PC-9 (cell line): ENCODE measurements at places on chromosomes 7 and 10. TPM values are rescaled to one million over a fixed set of nuclear protein-coding genes. Genes with fewer than 3 reads are reported as not detected.

GRCh38 chr10:112750427-112751167 is 199.4 kb upstream of the TCF7L2 start:
- peaks cover 14% of the 10 kb centered on the region for H3K4me1 ChIP-seq
- H3K27me3 ChIP-seq = no peaks in the 10 kb centered on the region
- no peak overlapping the region for H3K27ac ChIP-seq
- DNase-seq = no peak
- H3K36me3 ChIP-seq = no peaks in the 10 kb centered on the region

DNA sequence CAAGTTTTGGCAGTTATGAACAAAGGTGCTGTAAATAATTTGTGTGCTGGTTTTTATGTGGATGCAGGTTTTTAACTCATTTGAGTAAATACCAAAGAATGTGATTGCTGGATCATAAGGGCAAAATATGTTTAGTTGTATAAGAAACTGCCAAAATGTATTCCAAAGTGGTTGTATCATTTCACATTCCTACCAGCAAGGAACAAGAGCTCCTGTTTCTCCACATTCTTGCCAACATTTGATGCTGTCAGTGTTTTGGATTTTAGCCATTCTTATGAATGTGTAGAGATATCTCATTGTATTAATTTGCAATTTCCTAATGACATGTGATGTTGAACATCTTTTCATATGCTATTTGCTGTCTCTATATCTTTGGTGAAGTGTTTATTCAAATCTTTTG is 207.3 kb upstream of the LRGUK start:
- H3K4me1 ChIP-seq = no peaks in the 10 kb centered on the region
- no peak for DNase-seq
- H3K27ac ChIP-seq = no peak overlapping the region
- H3K36me3 ChIP-seq = no peaks in the 10 kb centered on the region
- no peaks in the 10 kb centered on the region for H3K27me3 ChIP-seq
- no peak overlapping the region for H3K4me3 ChIP-seq

DNA sequence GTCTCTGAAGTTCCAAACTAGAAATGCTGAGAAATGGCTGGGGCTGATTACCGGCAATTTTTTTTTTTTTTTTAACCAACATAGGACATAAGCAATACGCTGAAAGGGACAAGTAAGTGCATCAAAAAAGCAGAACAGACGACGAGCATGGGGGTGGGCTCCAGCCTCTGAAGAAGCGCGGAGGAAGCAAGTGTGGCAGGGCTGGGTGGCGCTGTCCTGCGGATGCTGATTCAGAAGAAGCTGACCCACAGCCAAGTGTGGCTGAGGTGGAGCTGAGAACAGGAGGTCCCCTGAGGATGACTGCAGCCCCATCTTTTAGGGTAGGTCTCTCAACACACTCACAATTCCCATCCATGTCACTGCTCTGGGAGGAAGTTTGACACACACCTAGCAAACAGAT is 65.6 kb downstream of the CTBP2 start:
- DNase-seq = no peak
- no peaks in the 10 kb centered on the region for H3K27me3 ChIP-seq
- no peak overlapping the region for H3K27ac ChIP-seq
- no peaks in the 10 kb centered on the region for H3K4me1 ChIP-seq
- H3K4me3 ChIP-seq = no peak overlapping the region

DNA sequence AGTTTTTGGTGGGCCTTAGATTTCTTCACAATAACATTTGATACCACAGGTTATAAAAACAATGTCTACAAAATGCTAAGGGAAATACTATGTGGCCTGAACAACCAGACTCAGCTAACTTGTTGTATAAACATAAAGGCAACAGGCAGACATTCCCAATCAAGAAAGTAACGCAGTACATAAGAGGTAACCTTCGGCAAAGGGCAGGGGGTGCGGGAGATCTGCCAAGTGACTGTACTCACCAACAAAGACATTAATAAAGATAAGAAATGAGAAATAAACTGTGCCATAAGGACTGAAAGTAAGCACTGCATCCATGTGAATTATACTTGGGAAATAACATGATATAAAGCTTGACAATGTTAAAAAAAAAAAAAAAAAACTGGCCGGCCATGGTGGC is 15.4 kb downstream of the NSUN6 start:
- no peaks in the 10 kb centered on the region for H3K4me1 ChIP-seq
- H3K27ac ChIP-seq = no peak overlapping the region
- no peak for DNase-seq
- H3K36me3 ChIP-seq = no peaks in the 10 kb centered on the region
- H3K27me3 ChIP-seq = no peaks in the 10 kb centered on the region
- H3K4me3 ChIP-seq = no peak overlapping the region

Gene TACC2
- 15.8 and 19.6 TPM in 2 replicates for total RNA-seq
